Activated CD8-positive, alpha-beta memory T cell treated with anti-CD3 and anti-CD28 coated beads for 4 hours (primary cell): ENCODE measurements at places on chromosomes 3 and 15.

DNA sequence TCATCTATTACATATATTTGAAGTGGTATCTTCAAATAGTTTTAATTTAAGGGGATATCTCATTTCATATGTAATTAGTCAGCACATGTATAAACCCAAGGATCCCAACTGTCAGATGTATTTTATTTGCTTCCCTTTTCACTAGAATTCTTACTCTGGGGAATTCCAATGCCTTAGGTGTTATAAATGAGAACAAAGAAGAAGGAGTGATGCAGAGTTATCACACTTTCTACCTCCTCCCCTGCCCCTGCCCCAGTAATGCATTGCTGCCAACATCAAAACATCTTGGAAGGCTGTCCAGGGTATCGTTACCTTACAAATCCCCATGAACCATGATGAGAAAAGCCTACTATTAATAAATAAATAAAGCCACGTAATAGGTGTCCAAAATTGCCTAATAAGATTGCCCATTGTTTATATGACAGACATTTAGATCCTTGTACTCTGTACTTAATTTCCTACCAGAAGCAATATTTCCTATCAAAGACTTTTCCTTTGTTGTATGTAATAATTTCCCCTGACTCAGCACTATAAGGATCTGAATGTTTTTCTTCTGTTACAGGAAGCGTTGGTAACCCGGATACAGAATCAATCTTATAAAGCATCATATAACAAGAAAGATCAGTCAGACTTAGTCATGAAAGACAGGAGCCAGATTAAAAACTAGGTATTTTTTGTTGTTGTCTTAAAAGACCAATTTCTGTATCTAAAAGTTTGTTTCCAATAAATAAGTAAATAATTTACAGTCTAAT, 38.8 kb downstream of the CBLB start:
- no peak for DNase-seq

DNA sequence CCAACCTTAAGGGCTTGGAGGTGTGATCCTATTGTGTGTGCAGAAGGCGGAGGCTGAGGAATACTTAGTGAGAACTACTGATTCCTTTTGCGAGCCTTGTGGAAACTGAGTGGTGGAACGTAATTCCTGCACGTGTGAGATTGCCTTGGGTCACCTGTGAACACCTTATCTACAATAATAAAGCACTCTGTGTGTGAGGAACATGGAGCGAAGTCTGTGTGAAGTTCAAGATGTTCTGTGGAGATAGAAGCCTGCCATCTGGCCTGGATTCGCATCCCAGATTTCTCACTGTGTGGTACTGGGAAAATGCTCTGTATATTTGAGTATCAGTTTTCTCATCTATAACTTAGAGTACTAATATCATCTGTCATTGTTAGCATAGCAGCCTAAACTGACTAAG, 179.5 kb upstream of the PDZRN3 start:
- no peak for DNase-seq

DNA sequence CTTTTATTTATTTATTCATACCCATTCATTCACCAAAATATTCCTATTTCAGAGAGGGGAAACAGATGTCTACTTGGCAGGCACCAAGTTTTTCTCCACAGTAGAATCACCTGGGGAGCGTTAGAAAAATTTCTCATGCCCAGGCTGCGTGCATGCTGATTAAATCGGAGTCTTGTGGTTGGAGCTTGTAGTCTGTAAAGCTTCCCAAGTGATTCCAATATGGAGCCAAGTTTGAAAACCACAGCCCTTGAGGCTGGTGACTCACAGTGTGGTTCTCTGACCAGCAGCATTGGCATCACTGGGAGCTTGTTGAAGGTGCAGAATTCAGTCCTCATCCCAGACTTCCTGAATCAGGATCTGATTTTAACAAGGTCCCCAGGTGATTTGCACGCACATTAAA, 49.7 kb downstream of the PDHB start:
- DNase-seq: no peak

- no peak for DNase-seq
Observed at GRCh38 chr3:129526121-129526900, 2.1 kb upstream of the RHO start.

DNA sequence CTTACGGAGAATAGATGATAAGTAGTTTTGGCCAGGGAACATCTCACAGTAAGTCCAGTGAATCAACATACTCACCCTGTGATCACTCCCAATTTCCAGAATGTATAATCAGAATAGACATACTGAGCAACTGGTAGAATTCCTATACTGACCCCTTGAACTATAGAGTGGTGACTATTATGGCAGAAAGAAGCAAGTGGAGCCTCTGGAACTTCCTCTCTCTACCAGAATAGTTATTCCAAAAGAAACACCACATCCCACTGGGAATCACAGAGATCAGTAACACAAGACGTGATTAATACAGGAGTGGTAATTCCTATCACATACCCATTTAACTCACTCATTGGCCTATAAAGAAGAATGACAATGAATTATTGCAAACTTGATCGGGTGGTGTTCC, 50.1 kb upstream of the TRIM42 start:
- DNase-seq: no peak

DNA sequence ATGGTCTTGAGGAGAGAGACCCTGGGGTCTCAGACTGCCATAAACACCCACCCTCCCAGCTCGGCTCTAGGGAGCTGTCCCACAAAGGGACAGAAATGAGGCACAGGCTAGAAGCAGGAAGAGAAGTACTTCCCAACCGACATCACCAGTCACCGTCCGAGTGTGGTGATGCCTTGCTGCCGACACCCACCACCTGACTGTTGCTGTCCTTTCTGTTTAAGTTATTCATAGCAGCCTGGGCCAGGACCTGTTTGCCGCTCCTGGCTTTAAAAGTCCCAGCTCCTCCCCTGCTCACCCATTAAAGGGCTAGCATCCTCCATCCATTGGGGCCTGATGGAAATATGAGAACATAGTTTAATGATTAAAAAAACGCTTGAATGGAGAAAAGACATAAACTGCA, 13.2 kb upstream of the SPG11 start:
- DNase-seq: no peak

- no peak for DNase-seq
Observed at GRCh38 chr15:49953421-49953820, 165.6 kb downstream of the ATP8B4 start.

DNA sequence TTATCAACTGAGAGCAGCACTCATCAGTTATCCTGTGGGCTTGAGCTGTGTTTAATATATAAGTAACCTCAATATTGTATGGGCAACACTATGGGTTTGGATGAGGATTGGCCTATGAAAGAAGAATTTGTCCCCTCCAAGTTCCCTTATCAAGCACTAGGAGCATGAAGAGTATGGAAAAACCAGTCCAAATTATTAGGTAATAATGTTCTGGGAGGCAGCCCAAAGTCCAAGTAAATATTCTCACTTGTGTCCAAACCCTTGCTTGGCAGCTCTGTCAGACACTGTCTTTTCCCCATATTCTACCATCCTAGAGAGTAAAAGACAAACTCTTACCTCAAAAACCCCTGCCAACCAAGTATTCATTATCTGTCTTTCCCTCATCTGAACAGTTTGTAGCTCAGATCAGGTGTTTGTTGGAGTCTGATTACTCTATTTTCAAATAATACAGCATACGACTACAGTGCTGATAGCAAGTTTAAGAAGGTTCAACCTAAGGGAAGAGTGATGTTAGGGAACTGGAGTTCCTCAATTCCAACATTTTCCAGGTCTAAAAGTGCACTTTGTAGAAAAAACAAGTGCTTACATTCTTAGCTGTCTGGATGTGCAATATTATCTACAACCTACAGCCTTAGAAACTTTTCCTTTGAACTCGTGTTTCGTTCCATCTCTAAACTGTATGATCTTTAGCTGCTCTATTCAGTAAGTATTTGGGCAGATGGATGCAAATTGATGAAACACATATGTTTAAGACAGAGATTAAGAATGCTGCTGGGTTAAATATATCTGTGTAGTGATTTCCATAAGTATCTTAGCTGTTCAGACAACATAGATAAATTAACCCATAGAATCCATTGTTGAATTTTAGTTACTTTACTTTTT, 89.7 kb upstream of the PHLDB2 start:
- no peak for DNase-seq

DNA sequence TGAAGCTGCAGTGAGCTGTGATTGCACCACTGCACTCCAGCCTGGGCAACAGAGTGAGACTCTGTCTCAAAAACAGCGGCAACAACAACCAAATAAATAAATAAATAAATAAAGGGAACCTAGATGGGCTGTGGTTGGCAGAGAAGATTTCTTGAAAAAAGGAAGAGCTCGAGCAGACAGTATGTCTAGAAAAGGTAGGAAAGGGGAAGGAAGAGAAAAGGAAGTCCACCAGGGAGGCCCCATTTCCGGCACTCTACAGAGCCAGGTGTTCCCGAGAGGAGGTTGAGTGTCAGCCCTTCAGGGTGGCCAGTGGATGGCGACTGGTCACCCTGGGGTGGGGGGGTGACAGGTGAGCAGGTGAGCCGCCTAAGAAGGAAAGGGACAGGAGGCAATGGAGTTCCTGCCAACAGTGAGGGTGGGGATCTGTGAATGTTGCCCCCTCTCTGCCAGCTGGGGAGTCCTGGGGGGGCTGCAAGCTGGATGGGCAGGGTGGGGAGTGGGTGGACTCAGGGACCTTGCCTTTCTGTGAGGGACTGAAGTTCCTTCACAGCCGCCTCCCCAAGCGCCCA, 14.8 kb downstream of the PAQR5 start:
- DNase-seq: no peak

- no peak for DNase-seq
Observed at GRCh38 chr3:194091141-194091540, 44.8 kb upstream of the HES1 start.

- DNase-seq: no peak
Observed at GRCh38 chr15:80183886-80184285, 31.1 kb downstream of the FAH start.

DNA sequence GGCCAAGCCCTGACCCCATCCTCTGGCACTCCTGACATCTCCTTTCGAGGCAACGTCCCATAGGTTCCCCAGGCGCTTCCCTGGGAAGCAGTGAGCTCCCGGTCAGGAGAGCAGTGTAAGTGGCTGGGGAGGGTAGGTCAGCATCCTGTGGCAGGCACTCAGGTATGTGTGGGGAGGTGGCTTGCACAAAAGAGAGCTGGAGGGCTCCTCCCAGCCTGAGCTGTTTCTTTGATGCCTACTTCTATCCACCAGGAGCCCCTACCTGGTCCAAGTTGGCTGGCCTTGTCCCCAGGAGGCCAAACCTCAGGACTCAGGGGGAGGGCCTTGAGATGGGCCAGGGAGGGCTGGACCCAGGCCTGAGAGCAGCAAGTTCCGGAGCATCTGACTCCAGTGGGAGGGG, 31.7 kb upstream of the LINGO1 start:
- no peak for DNase-seq

GRCh38 chr3:17384567-17385296, 357.7 kb downstream of the TBC1D5 start:
- no peak for DNase-seq

- no peak for DNase-seq
Observed at GRCh38 chr3:17154941-17155340, 270.2 kb downstream of the PLCL2 start.

DNA sequence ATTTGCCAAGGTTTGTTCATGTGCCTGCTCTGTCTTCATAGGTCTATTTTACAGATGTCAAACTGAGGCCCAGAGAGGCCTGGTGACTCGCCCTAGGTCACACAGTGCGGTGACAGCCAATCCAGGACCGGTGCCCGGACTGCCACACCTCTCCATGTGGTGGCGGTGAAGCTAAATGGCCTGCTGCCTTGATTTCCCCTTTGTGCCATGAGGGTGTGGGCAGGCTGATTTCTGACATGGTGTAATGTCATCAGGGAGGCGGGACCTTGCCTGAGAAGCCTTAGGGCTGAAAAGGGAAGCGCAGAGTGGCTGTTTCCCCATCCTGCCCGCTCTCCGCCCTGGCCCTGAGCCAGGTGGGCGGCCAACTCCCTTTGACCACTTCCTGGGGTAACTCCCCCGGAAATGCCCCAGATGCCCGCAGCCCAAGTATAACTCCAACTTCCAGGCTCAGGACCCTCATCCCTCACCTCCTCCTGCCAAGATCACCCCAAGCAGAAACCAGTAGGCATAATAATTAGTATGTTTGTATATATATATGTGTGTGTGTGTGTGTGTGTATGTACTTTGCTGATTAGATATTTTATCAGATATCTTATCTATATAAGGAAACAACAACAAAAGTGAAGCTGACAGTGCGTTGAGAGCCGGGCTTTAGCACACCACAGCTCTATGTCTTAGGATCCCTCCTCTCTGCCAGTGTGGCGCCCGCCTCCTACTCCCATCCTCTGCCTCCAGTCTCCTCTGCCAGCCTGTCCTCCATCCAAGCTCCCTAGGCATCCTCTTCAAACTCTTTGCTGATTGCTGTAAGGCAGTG, 63.9 kb downstream of the IQSEC1 start:
- no peak for DNase-seq

GRCh38 chr3:187974871-187975271, 179.1 kb upstream of the LPP start:
- DNase-seq: no peak

DNA sequence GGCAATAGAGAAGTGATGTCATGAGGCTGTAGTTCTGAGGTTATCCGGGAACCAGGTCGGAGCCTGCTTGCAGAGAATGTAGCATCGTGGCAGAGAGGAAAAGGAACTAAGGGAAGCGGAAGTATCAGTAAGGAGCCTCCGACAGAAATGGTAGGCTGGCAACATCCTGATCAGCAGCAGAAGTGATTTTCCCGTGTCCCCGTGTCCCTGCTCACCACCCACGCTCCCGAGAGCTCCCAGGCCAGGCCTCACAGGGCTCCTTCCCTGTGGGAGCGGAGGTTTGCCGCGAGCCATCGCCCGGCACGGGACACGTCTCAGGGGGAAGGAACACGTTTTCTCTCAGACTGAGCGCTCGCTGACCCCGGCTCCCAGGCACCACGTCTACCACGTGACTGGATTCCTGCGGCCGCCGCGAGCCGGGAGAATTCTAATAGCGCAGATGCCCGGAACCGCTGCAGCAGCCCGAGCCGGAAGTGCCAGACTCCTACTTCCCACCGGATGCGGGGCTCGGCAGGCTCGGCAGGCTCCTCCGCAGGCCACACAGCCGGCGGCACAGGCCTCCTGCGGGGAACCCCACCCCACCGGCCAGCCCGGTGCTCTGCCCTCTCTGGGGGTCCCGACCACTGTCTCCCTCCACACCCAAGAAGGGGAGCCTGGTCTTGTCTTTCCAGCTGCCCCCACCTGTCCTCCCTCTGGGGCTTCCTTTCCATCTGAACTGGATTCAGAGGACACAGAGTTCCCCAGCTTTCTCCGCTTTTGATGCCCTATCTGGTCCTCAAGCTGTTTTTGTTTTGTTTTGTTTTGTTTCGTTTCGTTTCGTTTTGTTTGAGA, 99.3 kb downstream of the BDH1 start:
- no peak for DNase-seq

- no peak for DNase-seq
Observed at GRCh38 chr3:68378631-68379030, 553.7 kb downstream of the TAFA4 start.

- DNase-seq: no peak
Observed at GRCh38 chr3:3201611-3202010, 22.1 kb upstream of the CRBN start.

GRCh38 chr3:172305552-172305951, 142.7 kb downstream of the GHSR start:
- DNase-seq: no peak

GRCh38 chr3:32835049-32835371, 17.2 kb downstream of the TRIM71 start:
- no peak for DNase-seq
